ENCODE measurements at places on chromosomes 6 and 20. TPM values are rescaled to one million over a fixed set of nuclear protein-coding genes. Genes with fewer than 3 reads are reported as not detected.

DNA sequence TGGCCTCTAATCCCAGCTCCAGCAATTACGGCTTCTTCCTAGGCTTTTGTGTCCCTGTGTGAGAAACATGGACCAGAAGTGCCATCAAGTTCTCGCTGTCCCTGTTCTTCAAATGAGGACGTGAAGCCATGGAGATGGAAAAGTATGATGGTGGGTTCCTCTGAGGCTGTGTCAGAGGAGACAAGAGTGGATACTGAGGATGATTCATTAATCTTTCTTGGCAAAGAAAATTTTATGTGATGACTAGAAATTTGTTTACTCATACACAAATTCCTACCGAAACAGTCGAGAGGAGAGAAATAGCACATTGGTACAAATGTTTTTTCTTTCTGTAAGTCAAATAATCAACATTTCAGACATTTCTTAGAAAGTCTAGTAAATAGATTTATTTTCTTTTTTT, 35.0 kb upstream of the PNRC1 start:
- DNase-seq: no peak

DNA sequence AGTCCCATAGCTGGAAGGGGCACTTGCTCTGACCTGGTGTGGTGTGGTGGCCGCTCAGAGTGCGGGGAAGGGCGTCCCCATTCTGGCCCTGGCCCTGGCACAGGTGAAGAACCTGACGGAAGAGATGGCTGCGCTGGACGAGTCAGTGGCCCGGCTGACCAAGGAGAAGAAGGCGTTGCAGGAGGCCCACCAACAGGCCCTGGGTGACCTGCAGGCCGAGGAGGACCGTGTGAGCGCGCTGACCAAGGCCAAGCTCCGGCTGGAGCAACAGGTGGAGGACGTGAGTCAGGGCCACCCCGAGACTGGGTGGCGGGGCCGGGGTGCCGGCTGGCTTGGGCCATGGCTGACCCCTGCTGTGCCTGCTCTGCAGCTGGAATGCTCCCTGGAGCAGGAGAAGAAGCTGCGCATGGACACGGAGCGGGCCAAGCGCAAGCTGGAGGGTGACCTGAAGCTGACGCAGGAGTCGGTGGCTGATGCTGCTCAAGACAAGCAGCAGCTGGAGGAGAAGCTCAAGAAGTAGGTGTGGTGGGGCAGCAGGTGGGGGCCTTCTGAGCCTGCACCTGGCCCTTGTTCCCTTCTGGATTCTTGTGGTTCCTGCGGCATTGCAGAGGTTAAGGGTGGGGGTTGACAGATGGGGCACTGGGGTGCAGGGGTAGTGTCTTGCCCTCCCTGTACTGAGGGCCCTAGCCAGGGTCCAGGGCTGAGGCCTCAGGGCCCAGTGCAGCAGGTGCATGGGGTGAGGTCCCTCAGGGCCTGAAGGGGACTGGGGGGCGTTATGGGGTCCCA, 40.8 kb downstream of the MYH7B start:
- DNase-seq: no peak

GRCh38 chr6:79421707-79422484, 115.3 kb downstream of the LCA5 start:
- DNase-seq: peak; percentile 96

GRCh38 chr20:34947336-34947735, 8.3 kb downstream of the GSS start:
- DNase-seq: no peak

DNA sequence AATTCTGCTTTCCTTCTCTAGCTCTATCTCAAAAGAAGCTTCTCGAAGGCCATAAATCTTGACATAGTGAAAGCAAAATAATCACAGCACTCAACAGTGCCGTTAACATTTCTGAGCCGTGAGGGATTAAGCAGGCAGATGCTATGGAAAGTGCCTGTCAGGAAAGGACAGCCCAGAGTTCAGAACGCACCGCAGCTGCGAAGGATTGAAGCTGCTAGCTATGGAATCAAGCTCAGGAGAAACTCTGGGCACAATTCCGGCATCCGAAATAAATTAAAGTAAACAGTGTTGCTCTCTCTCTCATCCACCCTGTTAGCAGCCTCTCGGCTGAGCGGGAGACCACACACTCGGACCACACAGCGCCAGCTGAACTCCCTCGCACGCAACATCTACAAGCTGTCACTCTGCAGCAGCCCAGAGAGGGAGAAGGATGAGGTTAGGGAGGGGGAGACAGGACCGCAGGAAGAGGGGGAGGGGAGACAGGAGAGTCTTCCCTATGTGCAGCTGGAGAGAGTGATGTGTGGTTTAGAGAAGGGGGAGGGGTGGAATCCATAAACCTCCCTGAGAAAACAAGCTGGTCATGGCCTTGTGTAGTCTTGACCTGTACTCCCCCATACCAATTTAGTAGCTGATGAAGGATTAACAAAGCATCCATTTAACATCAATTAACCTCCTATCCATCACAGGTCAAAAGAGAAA, 9.0 kb downstream of the EXOC2 start:
- DNase-seq: peak; percentile 27

GRCh38 chr6:80478030-80478429, 371.6 kb downstream of the BCKDHB start:
- DNase-seq: no peak

- DNase-seq: no peak
Measured at GRCh38 chr20:58719258-58719657, 26.7 kb downstream of the NPEPL1 start.

DNA sequence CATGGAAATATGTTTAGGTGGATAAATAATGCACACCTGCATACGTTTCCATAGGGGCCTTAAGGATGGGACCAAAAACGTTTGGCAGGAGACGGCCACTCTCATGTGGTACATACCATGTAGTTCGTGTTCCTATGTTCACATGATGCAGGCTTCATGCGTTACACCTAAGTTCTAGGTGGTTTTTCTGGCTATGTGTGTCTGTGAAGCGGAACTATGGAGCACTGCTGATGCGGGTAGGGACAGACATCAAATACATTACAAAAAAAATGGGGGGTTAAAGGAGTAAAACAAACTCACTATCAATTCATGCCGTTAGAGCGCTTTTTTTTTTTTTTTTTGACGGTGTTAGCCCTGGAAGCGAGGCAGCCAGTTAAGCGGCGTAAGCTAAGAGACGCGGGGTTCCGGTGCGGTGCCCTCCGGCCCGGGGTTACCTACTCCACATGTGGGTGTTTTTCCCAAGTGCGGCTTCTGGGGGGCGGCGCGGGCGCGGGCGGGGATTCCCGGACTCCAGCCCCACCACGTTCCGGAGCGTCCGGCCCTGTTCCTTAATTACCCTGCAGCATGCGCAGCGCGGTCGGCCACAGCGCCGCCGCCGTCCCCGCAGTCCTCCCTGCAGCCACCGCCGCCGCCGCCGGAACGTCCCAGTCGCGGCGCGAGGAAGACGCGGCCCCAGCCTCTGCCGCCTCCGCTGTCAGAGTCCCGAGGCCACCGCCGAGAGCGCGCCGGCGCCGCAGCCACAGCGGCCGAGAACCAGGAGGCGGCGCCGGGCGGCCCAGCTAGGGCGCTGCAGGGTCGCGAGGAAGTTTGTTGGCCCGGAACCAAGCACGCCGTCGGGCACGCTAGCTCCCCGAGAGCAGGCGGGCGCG, 648 bp downstream of the COL19A1 start:
- DNase-seq: peak; percentile 54

GRCh38 chr20:53142225-53143127, 170.3 kb downstream of the TSHZ2 start:
- no peak for DNase-seq

DNA sequence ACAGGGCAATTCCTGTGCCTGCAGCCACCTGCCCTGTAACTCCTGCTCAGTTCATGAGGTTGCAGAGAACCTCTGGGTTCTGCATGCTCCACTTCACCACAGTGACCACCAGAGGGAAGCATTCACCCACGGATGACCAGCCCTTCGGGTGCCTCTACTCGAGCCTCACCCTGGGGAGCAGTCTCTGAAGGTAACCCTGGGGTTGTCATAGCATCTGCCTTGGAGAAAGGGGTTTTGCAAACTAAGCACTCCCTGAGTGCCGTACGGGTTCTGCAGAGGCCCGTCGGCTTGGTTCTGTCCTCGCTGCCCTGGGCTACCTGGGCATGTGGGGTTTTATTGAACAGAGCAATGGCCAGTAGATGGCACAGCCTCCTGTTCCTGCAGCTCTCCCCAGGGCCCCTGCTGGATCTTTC, 10.2 kb upstream of the CST5 start:
- peak; percentile 60 for DNase-seq

DNA sequence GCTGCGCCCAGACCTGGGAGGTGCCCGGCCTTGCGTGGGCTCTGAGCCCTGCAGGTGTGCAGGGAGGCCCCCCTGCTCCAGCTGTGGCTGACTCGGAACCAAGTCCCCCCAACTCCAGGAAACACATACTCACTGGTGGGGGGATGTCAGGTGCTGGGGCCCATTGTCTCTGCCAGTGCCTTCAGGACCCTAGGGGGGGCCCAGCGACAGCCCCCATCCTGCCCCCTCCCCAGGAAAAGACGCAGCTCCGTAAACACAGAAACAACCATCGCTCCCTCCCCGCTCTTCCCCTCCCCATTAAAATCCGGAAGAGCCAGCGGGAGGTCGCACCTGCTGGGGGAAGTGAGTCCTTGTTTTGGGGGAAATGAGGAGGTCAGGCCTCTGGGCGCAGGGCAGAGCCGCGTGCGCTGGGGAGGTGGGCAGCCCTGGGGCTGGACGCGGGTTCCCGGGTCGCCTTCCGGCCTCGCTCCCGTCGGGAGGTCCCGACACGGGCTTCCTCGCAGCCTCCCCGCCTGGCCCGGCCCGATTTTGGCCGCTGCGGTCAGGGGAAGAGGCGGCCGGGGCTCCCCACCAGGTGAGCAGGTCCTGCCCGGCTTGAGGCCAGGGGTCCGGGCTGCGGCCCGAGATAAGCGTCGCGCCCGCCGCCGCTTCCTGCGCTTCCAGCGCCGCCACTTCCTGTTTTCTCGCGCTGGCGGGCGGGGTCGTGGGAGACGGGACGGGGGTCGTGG, 6.2 kb downstream of the C20orf204 start:
- DNase-seq: no peak

GRCh38 chr20:60101201-60101890, 143.1 kb downstream of the CDH26 start:
- no peak for DNase-seq

DNA sequence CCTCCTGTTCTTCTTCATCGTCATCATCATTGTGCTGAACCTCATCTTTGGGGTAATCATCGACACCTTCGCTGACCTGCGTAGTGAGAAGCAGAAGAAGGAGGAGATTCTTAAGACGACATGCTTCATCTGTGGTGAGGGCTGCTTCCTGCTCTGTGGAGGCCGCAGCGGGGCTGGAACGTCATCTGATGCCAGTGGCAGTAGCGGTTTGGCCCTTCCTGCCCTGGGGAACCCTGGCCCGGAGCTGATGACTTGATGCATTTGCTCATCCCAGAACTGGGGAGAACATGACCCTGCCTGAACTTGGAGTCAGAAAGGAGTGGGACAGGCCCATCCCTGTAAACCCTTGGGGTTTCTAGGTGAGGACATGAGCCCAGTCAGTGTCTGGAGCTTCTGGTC, 18.7 kb downstream of the UQCC2 start:
- peak; percentile 86 for DNase-seq

DNA sequence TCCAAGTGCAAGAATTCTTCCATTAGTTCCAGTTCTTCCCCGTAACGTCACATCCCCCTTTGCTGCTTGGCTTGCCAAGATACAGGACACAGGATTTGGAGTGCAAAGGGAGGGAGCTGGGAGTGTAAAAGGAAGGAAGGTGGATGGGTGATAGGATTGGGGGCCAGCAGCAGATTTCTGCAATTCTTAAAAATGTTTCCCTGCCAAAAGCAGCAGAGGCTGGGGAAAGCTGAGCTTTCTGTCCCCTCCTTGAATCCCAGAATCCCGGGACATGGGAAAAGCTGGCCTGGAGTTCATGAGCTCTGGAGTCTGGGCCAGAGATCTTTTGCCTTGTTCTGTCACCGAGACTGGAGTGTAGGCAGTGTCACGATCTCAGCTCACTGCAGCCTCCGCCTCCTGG, 60.0 kb upstream of the EPB41L1 start:
- no peak for DNase-seq

DNA sequence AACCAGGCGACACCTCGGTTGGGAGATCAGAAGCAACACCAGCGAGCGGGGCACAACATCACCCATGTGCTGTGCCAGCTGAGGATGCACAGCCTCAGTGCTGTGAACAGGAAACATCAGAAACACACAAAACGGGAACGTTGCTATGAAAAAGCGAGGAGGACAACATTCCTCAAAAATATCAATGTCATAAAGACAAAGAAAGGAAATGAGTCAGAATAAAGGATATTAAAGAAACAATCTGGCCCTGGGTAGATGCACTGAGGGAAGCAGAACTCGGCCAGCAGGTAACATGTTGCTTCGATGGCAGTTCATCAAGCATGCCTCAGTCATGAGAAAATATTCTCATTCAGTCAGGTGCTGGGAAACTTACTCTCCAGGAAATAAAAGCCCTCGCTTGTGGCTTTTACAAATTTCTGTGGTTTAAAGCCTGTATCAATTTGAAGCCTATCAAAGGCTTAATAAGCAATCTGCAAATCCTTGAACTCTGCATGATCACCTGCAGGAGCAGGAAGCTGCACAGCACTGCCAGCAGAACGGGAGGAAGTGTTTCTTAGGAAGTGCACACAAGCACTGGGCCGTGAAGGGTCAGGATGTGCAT, 77.5 kb downstream of the GINS1 start:
- DNase-seq: no peak

- DNase-seq: peak; percentile 70
Measured at GRCh38 chr6:20291764-20292580, 79.7 kb upstream of the MBOAT1 start.

GRCh38 chr6:3529232-3529631, 72.4 kb upstream of the SLC22A23 start:
- no peak for DNase-seq

DNA sequence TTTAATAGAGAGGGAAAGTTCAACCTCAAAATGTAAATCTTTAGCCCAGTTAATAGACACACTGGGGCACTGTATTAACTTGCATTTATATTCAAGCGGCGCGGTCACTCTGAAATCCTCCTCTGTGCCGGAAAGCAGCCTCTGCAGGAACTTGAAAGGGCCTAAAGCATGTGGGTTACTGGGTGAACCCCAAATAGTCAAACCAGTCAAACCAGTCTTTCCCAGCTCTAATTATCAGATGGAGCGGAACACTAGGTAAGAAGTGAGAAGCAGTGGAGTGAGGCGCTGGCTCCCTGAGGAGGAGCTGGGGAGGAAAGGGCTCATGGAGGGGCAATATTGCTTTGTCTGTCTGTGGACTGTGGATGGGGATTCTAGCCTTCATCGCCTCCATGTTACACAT, 531.3 kb downstream of the QKI start:
- no peak for DNase-seq

GRCh38 chr6:727856-728255, 34.9 kb upstream of the EXOC2 start:
- no peak for DNase-seq

The TRIM38 gene
- total RNA-seq: 4.8 TPM

The QRSL1 gene
- 8.9 TPM for total RNA-seq

The LY6G5B gene
- 7.8 TPM for total RNA-seq

The ZDHHC14 gene
- total RNA-seq: 5.9 TPM

The SLC2A10 gene
- total RNA-seq: 5.1 TPM

The LGSN gene
- under 0.01 TPM for total RNA-seq

The TMEM217 gene
- 13.7 TPM for total RNA-seq

The ADAM33 gene
- total RNA-seq: not detected

The OXT gene
- 1.6 TPM for total RNA-seq

The SLC24A3 gene
- total RNA-seq: 1.9 TPM

The FAM83D gene
- total RNA-seq: 9.4 TPM

The PBOV1 gene
- not detected for total RNA-seq

The CTAGE9 gene
- total RNA-seq: not detected

The PSMB9 gene
- 114 TPM for total RNA-seq

The TP53TG5 gene
- total RNA-seq: not detected
